Stimulated activated CD4-positive, alpha-beta T cell treated with anti-CD3 and anti-CD28 coated beads, Interleukin-4, amount 100 ng/mL, for 1 hour (primary cell): ENCODE measurements at places on chromosomes 6 and 20.

- DNase-seq, result no peak
These were observed at the start of gene SIGLEC1 for GRCh38 chr20:3712279-3712873. Gene SIGLEC1, minus strand, starts transcription at chr20:3712600. Its CDS starts 5,472 bp downstream, at chr20:3707128.

GRCh38 chr6:81722506-81723223, 29.8 kb downstream of the TENT5A start:
- no peak for DNase-seq

- DNase-seq, result no peak
These were observed 22.3 kb upstream of the RCAN2 start for GRCh38 chr6:46513533-46513932.

GRCh38 chr20:62887152-62887859, 25.7 kb upstream of the TCFL5 start:
- no peak for DNase-seq

- DNase-seq, result no peak
These were observed 203.8 kb downstream of the ARID1B start for GRCh38 chr6:156980948-156981347.

DNA sequence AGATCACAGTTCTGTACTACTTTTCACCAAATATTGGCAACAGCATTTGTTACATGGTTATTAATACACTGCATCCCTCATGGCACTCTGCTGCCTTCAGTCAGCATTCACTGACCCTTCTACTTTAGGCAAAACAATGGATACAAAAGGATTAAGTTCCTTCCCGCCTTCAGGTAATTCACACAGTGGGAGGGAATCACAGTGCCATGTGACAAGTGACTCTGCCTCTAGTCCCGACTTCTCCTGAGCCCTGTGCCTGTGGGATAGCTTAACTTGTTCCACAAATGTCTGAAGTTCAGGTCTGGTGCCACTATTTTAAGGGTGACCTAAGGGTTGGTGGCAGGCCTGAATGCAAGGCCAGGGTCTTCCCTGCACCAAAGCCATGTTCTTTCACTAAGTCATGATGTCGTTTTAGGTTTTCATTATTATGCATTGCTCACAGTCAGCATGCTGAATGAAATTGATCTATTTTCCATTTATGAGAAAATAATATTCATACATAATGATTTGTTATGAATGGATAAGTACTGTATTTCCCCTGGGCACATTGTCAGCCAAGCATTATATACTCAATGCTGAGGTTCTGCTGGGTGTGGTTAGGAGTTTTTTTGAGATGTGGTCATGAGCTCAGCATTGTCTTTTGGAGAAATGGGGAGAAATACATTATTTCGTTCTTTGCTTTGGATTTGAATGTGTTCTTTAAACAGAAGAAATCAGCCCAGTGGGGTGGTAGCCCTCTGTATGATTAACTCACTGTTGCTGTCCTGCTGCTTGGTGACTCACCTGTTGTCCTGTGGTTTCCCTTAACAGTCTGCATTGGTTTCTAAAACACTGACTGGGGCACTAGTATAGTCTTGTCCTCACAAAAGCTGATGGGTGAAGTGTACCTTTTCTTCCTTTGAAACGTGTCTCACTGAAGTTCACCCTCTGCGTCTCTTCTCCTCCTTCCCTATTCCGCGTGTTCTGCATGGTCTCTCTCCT, 66.4 kb downstream of the AFDN start:
- no peak for DNase-seq

- no peak for DNase-seq
These were observed 138.0 kb downstream of the FUT9 start for GRCh38 chr6:96153775-96154174.

DNA sequence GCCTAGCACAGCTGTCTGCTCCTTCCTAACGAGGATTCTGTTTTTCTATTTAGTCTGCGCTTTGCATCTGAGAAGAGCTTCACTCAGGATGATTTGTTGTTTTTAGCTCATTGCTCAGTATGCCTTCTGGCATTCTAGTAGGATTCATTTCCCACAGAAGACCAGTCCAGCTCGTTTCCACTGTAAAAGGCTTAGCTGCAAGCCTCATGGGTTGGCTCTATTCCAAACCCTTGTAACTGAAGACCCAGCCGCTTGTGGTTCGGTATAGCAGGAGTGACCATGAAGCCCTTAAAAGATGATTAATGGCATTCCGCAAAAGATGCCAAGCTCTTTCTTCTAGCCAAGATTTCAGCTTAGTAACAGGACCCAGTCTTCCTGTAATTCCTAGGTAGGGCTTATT, 7.2 kb downstream of the ADGRF1 start:
- DNase-seq, result no peak

DNA sequence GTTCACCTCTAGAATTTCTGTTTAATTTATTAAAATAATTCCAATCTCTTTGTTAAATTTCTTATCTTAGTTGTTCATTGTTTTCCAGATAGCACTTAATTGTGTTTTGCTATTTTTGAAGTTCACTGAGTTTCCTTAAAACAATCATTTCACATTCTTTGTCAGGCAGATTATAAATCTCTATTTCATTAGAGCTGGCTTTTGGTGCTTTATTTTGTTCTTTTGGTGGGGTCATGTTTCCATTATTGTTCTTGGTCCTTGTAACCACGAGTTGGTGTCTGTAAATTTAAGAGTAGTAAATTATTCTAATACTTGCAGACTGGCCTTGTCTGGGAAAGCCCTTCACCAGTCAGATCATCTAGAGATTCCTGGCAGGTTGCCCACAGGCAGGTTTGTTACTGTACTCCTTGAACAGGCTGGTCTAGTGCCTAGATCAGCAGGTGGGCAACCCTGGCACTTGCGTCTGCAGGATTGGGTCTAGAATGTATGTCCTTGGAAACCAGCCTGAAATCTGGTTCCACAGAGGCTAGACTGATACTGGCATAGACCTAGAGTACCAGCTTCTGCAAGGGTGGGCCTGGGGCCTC, 110.4 kb downstream of the ADGB start:
- DNase-seq, result no peak

DNA sequence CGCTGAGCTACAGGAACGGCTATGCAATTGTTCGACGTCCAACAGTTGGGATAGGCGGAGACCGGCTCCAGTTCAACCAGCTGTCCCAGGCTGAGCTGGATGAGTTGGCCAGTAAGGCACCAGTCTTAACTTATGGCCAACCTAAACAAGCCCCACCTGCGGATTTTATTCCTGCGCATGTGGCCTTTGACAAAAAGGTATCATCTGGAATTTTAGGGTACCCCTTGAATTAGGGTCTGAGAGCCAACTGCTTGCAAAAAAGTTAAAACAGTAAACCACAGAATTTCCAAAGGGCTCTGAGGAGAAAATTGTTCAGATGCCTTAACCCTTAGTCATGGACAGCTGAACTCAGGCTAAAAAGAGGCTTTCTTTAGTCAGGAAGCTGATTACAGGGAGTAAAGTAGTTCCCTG, 3.8 kb downstream of the EFHC1 start:
- DNase-seq, result no peak

GRCh38 chr20:58880994-58881752, 28.7 kb downstream of the GNAS start:
- DNase-seq, result no peak

DNA sequence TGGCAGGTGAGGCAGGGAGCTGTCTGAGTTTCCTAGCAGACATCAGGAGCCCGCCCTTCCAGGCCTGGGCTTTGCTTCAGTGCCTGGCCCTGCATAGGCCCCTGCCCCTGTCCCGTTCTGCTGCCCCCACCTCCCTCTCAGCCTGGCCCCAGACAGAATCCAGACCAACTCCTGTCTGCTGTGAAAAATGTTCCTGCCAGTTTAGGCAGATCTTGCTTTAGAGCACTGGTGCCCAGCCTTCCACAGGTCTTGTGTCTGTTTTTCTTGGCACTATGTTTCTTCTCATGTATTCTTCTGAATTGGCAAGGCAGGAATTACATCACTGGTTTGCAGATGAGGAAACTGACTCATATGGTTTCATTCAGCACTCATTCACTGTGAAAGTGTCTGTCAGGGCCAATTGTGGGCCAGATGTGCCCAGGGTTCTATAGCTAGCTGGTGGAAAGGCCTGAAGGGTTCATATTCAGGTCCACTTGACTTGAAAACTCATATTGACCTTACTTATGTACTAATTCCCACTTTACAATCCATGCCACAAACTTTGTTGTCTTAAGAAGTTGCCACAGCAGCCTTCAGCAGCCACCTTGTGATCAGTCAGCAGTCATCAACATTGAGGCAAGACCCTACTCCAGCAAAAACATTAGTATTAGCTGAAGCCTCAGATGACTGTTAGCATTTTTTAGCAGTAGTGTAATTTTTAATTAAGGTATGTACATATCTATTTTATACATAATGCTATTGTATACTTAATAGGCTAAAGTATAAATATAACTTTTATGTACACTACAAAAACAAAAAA, 40.5 kb downstream of the HLA-F start:
- DNase-seq, result no peak

- DNase-seq, result no peak
These were observed 10.0 kb upstream of the SLC4A11 start for GRCh38 chr20:3248993-3249347.

- DNase-seq, result no peak
These were observed 294.3 kb downstream of the CDC5L start for GRCh38 chr6:44681761-44682160.

GRCh38 chr20:3916364-3916763, 27.2 kb downstream of the PANK2 start:
- DNase-seq, result no peak

- no peak for DNase-seq
These were observed 51.7 kb downstream of the CNKSR3 start for GRCh38 chr6:154458565-154459470.

DNA sequence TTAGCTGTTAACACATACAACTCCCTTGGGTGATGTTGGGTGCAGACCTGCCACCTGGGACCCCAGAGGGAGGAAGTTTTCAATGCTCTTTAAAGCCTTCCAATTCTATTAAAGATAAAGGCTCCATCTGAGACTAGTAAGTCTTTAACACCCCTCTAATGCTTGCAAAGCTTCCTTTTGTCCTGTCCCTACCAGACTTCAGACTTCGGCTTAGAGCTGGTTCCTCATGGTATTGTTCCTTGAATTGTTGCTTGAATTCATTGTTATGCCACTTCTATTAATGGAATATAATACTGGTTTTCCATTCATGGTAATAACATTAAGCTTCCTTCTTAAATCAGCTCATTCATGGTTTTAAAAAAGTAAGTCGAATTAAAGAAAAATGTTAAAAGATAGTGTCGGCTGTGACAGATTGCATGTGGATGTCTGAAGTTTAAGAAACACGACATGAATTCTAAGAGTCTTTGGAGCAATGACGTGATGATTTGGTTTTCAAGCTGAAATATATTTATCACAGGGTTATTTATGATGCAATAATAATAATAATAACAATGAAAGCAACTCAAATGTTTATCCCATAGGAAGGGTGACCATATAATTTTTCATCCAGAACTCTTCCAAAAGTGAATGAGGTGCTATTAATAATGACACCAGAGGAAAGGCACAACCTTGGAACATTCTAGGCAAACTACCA, 21.8 kb downstream of the PDYN start:
- DNase-seq, result no peak
